ENCODE measurements at places on chromosomes 3 and 15.
A peak's percentile ranks its signal among the peaks of the same experiment; 100 is the strongest.

GRCh38 chr3:185560676-185561075 lies 8.3 kb upstream of the LIPH start:
- DNase-seq = no peak

- DNase-seq = no peak
Observed at GRCh38 chr3:181660337-181660736, 51.4 kb upstream of the SOX2 start.

DNA sequence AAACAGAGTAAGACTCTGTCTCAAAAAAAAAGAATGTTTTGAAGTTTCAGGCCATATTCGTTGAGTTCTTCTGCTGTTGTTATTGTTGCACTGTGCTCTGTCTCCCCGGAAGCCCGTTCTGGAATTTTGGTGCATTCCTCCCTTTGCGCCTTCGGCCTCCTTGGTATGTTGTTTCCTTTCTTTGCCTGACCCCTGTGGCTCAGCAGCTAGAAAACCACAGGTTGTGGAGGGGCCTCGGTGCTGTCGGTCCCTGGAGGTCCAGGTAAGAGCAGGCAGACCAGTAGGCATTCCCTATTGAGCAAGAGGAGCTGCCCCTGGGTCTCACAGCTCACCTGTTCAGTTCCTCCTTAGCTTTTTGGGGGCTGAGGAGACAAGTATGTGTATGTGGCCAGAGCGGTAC lies 51.0 kb upstream of the DLG1 start:
- no peak for DNase-seq

DNA sequence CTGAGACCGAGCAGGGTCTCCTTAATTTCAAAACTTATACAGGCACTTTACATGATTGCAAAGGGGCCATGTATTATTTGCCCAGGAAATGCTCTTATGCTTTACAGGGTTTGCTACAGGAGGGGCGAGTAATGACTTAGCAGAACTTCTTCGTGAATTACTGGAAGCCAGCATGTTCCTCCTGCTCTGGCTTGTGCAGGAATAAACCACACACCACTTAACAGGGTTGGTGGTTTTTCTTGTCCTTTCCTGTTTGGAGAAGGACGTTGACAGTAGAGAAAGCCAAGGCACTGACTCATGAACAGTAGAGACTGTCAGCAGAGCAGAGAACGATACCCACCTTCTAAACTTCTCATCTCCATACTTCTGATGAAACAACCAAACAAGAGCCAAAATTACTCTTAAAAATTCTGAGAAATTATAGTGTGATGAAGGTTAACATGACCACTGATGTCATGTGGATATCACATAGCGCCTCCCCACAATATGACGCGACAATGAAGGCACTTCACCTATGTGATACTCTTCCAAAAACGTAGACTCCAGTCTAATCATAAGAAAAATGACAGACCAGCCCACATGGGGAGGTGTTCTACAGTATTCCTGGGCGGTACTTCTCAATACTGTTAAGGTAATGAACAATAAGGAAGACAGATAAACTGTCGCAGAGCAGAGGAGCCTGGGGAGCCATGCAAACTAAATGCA lies 24.7 kb upstream of the MCTP2 start:
- DNase-seq = no peak

DNA sequence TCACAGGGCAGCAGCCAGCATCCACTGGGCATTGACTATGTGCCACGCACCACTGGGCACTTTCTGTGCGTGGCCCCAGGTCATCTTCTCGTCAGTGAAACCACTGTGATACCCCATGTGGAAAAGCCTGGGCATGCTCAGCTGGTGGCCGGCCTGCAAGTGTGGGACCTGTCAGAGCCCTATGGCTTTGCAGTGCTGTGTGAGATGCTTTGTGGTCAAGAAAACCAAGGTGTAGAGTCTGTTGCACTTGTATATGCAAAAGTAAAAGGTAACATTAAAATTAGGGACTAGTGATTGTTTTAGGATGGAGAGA lies 69.5 kb downstream of the PGPEP1L start:
- DNase-seq = no peak

GRCh38 chr3:100506355-100506754 lies 13.9 kb downstream of the TMEM45A start:
- DNase-seq = no peak

DNA sequence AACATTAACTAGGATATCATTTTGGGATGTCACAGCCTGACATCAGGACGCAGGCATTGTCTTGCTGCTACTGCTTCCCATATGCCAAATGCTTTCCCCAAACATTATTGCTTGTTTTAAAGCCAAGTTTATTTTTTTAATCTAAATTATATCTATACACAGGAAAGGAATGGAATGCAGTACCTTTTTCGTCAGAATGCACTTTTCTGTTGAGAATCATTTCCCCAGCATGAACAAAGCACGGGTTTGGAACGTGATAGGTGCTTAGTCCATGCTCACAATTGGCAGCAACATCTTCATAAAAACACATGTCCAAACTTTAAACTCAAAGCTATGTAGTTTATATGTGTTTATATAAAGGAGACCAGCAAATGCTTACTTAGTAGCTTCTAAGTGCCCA lies 26.1 kb downstream of the PXK start:
- no peak for DNase-seq

DNA sequence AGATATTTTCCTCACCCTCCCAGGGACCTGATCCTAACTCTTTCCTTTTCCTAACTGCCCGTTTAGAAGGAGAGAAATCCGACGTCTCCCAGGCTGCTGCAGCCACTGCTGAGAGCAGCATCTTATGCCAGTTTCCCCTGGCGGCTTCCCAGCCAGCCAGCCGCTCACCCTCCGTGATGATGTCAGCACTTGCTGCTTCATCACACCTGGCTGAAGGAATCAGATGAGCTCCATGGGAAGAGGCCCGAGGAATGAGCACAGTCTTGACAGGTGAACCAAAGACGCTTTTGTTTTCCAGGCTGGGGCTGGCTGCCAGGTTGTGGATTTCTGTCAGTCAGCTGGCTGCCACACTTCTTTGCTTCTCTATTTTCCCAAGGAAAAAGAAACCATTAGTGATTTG lies 445.1 kb upstream of the RBMS3 start:
- no peak for DNase-seq

- DNase-seq = peak; percentile 47
Observed at GRCh38 chr3:119098619-119099222, 47.2 kb upstream of the TEX55 start.

DNA sequence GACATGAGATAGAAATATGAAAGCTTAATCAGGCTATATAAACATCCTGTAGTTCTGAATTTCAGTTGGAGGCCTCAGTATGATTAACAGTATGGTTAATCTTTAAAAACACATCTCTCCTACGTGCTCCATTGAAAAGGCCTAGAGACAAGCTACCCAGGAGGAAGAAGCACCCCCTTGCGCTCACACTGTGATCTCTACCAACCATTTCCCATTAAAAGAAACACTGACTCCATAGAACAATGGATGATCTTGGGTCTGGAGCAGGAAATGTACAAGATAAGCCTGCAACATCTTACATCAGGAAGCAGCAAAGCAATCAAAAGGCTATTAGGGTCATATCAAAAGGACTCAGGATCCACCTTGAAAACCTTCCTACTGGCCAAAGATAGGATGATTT lies 3.4 kb upstream of the EOGT start:
- no peak for DNase-seq

DNA sequence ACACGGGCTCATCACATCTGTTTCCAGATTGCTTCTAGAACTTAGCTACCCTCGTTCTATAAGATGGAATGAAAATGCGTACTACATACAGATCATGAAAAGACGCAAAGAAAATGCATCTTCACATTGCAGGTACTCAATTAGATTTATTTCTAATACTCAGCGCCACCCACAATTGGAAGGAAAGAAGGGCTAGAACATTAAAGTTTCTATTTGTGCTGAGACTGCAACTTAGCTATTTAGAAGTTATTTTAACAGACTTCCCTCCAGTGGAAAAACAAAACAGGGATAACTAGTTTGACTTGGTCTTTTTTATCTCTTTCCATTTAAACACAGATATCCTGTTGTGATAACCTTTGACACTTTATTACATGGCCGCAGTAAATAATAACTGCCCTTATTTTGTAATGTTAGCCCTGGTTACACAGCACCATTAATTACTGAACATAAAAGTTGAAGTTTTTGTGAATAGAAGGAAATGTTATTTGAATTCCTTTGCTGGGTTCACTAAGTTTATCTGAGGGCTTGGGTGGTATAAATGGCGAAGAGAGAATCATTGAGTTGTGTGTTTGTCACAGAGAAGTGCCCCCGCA lies 86.9 kb upstream of the SLC25A26 start:
- no peak for DNase-seq

DNA sequence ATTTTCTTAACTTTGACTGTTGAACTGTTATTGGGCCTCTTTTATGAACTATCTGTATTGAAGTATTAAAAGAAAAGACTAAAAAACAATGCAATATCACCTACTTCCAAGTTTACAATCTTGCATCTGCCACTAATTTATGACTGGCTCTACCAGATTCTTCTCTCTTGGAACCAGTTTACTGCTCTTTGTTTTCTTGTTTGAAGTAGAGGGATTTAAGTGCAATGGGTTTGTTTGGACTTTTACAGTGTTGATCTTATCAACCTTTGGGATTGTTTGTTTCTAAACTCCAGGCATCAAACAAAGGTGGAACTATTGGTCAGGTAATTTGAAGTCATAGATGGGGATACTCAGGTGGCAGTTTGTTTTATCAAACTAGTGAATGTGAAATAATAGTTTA lies 43.0 kb upstream of the MEIS2 start:
- no peak for DNase-seq

DNA sequence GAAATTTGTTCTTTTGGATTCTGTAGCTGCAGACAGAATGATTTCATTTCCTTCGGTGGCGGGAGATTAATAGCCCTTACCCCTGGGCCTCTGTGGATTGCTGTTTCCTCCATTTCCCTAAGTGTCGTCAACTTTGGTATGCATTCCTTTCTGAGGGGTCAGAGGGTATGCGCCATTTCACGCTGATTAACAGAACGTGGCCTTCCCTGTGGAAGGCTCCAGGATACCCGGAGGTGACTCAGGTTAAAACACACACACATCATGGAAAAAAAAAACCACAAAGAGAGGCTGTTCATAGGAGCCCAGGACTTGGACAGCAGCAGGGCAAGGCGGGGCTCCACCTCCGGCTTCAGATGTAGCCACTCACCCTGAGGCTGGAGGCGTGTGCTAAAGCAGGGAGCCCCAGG lies 51.9 kb downstream of the EPHB1 start:
- DNase-seq = no peak

DNA sequence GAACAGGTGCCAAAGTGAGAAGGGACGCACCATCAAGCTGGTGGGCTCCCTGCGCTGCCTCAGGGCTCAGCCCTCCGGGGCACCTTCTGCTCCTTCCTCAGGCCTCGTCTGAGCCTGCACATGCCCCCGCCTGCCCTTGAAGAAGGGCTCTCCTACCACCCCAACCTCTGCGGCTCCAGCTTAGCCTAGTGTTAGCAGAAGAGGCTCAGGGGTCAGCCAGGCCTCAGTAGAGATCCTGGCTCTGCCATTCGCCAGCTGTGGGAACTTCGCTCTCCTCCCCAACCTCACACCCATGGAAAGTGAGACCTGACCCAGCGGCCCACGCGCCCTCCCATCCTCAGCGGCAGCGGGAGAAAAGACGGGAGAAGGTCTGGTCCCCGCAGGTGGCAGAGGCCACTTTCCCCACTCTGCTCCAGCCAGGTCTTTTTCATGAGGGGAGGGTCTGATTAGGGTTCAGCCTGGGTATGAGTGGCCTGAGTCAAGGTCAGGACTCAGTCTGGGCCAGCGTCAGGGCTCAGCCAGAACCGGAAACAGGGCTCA lies 8.2 kb downstream of the GRIP2 start:
- DNase-seq = no peak

DNA sequence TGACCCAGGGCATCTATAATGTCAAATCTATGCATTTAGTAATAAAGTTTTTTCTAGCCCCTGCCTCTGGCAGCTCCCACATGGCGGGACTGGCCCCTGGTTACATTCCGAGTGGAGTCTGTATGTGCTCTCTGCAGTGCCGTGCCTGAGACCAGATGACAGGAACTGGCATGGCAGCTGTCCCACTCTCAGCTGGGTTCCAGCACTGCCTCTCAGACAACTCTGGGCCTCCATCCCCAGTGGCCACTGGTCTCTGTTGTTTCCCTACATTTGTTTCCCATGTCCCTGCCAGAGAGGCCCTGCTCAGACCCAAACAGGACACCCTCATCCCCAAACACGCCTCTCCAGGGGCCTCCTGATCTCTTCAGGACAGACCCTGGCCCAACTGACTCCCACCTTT lies 109.3 kb downstream of the OCA2 start:
- DNase-seq = no peak

DNA sequence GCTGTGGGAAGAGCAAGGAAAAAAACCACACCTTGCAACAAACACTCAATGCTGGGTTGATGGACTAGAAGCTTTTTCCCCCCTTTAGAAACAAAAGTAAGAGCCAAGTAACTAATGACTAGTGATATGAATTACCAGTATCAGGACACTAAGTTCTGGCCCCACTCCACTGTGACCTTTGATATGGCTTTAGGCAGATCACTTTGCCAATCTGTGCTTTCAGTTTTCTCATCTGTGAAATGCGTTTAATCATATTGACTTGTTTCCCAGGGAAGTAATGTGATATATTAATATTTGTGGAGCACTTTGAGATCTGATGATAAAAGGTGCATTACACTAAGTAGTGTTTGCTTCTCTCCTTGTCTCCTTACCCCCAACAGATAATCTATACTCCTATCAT lies 319.3 kb upstream of the SATB1 start:
- DNase-seq = no peak

- DNase-seq = peak; percentile 63
Observed at GRCh38 chr15:101542306-101543025, 53.0 kb upstream of the PCSK6 start.

- peak; percentile 6 for DNase-seq
Observed at GRCh38 chr15:49471733-49472132, 48.7 kb downstream of the FGF7 start.

DNA sequence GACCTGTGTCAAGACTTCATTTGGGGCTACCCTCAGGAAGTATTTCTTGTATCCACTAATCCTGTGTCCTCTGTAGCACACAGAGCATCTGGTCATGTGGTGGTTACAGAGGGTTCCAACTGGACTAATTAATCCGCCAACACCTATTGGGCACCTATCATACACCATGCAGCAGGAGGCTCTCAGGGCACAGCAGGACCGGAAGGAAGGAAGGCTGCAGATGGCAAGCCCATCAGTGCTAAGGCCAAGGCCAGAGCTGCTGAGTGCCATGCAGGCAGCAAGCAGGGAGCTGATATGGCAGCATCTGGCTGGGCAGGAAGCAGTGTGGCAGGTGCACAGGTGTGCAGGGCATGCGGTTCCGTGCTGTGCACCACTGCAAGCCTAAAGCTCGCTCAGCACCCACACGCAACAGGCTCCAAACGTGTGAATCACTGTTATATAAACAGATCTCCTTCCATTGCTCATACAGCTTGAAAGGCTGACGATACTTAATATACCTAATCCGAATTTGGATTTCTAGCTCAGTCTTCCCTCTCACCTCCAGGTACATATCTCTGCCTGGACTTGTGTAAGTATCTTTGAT lies 64.4 kb upstream of the SNRPA1 start:
- no peak for DNase-seq

GRCh38 chr3:131283862-131284261 lies 97.7 kb upstream of the NUDT16 start:
- no peak for DNase-seq
